Nucleus accumbens (tissue), 56 donors: ENCODE measurements at places on chromosomes 4 and X.

- no peak for DNase-seq
These were observed 821 bp downstream of the CXCL8 start for GRCh38 chr4:73741031-73741749.

DNA sequence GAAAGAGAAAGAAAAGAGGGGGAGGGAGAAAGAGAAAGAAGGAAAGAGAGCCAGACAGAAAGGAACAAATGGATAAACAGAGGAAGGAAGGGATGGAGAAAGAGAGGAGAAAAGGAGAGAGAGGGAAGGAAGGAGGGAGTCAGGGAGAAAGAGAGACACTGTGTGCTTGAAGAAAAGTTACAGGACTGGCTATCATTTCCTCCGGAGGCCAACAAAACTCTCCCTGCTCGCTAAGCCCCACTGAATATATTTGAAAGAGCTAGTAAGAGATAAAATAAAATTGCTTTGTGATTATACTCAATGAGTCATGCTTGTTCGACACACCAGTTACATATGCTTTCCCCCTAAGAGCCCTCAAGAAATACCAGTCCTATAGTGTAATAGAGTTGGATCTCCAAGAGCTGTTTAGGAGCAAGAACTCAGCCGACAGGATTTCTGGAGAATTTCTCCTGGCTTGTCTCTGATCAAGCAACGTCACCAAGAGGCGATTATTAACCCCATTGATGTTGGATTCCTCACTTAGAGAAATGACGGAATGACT lies 102.2 kb downstream of the MXRA5 start:
- no peak for DNase-seq

DNA sequence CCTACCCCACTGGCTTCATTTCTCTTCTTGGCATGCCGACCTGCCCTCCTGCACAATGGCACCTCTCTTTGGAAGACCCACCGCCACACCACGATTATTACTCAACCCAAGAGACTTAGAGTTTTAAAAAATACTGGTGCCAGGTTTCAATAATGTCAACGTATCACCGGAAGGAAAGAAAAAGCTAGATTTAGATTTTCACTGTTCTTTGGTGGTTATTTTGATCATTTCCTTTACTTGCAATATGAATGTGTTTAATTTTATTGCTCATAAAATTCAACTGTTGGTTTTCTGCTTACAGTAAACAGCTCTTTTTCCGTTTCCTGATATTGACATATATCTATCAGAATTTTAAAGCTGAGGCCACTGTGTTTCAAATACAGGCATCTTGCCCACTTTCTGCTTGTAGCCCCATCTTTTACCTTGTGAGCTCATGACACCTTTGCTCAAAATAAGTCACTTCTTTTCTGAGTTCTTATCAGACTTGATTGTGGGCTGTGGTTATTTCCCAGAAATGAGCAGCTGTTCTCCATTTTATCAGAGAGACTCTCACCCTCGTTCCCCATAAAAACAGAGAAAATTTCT lies 439.1 kb downstream of the INPP4B start:
- DNase-seq, result no peak

- DNase-seq, result no peak
These were observed 79.8 kb downstream of the PAPSS1 start for GRCh38 chr4:107640197-107640596.

- DNase-seq, result no peak
These were observed 37.0 kb downstream of the NOP14 start for GRCh38 chr4:2925931-2926860.

DNA sequence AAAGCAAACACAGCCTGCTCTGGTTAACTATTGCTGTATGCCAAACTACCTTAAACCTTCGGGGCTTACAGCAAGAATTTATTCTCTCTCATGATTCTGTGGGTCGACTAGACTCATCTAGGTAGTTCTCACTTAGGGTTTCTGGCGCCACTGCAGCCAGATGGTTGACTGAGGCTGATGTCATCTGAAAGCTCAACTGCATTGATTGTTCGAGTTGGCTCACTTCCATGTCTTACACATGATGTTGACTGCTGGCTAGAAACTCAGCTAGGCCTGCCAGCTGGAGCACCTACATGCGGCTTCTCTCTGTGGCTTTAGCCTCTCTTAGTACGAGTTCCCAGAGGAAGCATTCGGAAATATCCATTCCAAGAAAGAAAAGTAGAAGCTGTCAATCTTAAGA lies 103.2 kb downstream of the SRPX start:
- DNase-seq, result no peak

- DNase-seq, result no peak
These were observed 822.0 kb upstream of the SLIT2 start for GRCh38 chr4:19429684-19430083.
